ENCODE measurements at places on chromosomes 11 and 22.

GRCh38 chr11:24155792-24156191 is 341.1 kb upstream of the LUZP2 start:
- DNase-seq: no peak

GRCh38 chr11:98003606-98004371 is 1017.0 kb upstream of the CNTN5 start:
- no peak for DNase-seq

- no peak for DNase-seq
Observed at GRCh38 chr22:19218541-19219233, 40.2 kb upstream of the SLC25A1 start.

DNA sequence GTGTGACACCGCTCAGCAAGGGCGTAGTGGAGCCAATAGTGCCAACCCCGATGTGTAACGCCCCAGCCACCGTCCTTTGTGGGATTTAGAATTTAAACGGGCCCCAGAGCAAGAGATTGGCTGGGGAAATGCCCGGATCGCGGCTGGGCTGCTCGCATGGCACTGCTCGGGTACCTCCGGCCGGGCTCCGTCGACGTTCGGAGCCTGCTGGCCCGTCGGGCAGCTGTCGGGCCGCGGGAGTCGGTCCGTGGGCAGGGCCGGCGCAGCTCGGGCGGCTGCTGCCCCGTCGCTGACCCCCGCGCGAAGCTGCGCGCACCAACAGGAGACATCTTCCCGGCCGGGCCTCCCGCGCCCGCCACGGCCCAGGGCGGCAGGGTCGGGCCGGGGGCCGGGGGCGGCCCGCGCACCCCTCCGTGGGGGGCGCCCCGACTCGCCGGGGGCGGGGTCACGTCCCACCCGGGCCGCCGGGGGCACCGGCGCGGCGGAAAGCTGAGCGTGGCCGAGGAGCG is 1.3 kb upstream of the KDM2A start:
- DNase-seq: peak; percentile 20

- DNase-seq: no peak
Observed at GRCh38 chr22:43009444-43009843, 5.5 kb downstream of the PACSIN2 start.

- peak; percentile 33 for DNase-seq
Observed at GRCh38 chr11:14519597-14519916, 629 bp downstream of the PSMA1 start.

DNA sequence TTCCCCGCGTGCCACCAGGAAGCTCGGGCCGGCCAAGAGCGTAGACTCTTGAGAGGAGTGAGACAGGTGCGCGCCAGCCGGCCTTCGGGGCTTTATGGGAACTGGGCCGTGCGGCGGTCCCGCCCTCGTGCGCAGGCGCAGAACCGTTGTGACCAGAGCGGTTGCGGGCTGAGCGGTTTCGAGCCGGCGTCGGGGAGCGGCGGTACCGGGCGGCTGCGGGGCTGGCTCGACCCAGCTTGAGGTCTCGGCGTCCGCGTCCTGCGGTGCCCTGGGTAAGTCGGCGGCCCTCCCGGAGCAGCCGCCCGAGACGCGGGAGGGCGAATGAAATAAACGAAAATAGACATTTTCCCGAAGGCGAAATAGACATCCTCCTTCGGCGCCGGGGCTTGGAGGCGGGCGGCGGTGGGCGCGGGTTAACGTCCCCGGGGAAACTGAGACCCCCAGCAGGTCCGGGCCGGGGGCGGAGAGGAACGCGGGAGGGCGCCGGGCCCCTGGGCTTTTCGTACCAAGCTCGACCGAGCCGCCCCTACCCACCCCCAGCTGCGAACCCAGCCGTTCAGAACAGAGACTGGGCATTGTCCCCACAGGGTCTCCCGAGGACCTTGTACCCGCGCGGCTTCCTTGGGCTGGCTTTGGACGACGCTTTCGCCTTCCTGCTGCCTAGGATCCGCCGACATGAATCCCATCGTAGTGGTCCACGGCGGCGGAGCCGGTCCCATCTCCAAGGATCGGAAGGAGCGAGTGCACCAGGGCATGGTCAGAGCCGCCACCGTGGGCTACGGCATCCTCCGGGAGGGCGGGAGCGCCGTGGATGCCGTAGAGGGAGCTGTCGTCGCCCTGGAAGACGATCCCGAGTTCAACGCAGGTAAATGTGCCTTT is at the start of gene ASRGL1:
Gene ASRGL1 (plus strand): TSS at position 146 of the 879 bp plus-strand sequence. CDS start 530 bp downstream, at position 676.
- DNase-seq: peak; percentile 91

DNA sequence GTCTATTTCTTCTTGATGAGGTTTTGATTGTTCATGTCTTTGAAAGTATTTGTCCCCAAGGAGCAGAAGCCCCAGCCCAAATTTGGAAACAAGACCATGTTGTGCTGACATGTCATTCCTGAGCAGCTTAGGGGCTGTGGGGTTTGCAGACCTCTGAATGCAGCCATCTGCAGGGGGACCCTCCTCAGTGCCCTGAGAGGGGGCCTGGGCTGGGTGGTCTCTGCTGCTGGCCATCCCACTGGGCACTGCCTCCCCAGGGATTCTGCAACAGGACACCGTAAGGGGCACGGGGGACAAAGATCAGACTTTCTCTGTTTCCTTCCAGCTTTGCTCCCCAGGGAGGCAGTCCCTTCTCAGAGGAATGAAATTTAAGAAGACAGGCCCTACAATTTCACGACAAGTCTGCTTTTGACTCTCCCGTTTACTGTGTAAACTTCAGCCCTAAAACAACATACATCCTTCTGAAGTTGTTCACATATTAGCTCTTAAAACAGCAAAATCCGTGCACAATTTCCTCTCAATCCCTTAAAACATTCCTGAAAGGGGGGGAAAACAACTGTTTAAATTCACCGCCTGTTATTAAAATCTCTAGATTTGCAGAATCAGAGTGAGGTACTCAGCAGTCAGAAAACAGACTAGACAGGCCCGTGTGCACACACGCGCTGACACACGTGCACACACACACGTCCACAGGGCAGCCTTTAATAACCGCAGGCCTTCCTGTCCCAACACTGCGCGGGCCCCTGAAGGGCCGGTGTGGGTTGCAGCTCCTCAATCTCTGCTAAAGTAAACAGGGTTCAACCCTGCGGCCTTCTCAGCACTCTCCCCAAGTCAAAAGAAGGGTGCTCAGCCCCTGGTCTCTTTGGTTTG is 109.8 kb downstream of the KCNQ1 start:
- no peak for DNase-seq

- DNase-seq: peak; percentile 93
Observed at GRCh38 chr11:67505605-67506396, 638 bp upstream of the PITPNM1 start.

DNA sequence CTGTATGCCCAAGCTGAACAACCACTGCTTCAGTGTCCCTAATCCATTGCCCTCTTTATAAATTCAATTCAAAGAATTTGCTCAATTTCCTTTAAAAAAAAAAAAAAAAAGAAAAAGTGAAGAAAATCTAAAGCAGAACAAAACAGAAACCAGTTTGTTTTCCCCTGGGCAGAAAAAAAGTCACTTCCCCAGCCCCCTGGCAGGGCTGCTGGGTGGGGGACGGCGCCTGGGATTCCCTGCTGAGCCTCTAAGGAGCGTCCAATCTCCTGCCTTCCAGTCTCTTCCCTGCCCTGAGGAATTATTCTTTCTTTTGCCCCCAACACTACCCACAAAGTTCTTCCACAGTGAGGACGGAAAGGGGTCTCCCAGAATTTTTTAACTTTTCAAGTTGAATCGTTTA is 23.9 kb downstream of the DKK3 start:
- no peak for DNase-seq

GRCh38 chr11:13947379-13947778 is 15.1 kb upstream of the SPON1 start:
- no peak for DNase-seq

- no peak for DNase-seq
Observed at GRCh38 chr22:33879796-33880195, 40.5 kb downstream of the LARGE1 start.

GRCh38 chr11:2975594-2975993 is 16.5 kb downstream of the NAP1L4 start:
- peak; percentile 36 for DNase-seq

GRCh38 chr11:33388793-33389525 is 131.8 kb downstream of the HIPK3 start:
- DNase-seq: no peak

DNA sequence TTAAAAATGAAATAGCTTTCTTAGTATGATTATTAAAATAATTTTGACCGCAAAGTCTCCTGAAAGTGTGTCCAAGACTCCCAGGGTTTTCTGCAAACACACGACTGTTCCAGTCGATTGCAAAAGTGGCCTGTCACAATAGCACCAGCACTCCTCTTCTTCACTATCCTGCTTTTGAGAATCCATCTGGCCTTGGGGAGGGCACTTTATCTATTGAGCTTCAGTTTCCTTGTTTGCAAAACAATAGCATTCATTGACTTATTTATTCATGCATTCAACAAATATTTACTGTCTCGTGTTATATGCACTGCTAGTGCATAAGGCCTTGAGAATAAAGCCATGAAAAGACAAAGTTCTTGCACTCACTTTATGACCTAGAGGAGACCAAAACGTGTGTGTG is 96.2 kb upstream of the NTM start:
- no peak for DNase-seq

DNA sequence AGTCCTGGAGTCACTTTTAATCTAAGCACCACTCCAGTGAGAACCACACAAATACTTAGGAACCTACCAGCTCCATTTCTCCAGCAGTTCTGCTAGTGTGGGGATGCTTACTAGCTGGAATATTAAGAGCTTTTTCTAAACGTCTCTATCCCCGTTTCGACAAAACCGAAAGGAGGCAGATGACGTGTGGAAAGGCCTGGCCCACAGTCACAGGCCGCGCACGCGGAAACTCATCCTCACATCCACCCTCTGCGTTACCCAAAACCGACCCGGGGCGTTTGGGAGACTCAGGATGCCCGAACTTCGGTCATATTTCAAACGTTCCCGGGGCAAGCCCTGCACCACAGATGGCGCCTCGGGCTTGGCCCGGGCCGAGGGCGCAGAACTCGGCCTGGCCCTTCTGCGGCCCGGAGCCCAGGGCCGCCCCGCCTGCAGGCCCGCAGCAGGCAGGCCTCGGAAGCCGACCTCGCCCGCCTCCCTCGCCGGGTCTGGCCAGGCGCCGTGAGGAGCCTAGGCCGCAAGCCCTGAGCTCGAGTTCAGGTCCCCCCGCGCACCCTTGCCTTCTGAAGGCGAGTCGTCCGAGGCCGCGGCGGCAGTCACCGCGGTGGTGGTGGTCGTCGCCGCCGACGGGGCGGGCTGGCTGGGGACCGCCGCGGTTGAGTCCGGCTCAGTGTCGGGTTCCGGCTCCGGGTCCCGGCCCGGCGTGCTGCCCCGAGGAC is 473 bp downstream of the FNBP4 start:
- peak; percentile 50 for DNase-seq

- DNase-seq: no peak
Observed at GRCh38 chr11:129701706-129702105, 113.9 kb upstream of the TMEM45B start.

DNA sequence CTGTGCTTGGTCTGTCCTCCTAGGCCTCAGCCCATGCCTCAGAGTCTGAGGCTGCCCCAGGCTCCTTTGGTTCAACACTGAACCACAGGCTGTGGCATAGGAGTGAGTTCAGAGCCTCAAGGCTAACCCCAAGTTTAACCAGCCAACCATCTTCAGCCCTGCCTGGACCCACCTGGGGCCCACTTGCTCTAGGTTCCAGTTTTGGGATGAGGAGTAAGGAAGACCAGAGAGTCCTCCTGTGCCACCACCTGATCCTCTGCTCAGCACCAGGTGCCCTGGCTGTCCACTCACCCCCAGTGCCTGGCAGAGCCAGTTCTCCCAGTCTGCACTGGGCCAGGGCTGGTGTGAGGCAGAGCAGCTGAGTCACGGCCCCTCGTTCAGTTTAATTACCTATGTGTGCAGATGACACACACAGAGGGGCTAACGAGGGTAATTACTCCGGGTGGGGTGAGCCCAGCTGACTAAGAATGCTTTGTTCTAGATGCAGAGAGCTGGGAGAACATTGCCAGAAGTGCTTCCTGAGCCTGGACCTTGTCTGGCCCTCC is 12.0 kb upstream of the TMPRSS13 start:
- no peak for DNase-seq

- peak; percentile 90 for DNase-seq
Observed at GRCh38 chr11:109037856-109038780, 373.2 kb downstream of the DDX10 start.

DNA sequence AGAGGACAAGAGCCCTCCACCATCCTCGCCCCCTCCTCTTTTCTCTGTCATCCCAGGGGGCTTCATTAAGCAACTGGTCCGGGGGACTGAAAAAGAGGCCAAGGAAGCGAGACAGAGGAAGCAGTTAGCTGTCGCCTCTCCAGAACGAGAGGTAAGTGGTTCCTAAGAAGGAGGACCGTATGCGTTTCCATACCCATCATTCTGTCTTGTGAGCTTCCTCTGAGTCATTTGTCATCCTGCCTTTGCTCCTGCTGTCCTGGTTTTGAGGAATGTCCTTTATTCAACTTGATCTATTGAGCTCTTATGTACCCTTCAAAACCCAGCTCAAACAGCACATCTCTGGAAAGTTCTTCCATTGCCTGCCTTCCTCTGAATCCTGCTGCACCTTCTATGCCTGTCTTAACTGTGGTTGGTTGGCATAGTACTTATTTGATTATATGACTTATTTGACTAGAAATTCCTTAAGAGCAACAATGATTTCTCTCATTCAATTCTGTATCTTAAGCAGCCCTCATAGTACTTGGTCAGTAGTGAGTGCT is 21.3 kb downstream of the MYO18B start:
- DNase-seq: no peak

GRCh38 chr11:68322052-68322430 is 9.7 kb downstream of the LRP5 start:
- DNase-seq: no peak

DNA sequence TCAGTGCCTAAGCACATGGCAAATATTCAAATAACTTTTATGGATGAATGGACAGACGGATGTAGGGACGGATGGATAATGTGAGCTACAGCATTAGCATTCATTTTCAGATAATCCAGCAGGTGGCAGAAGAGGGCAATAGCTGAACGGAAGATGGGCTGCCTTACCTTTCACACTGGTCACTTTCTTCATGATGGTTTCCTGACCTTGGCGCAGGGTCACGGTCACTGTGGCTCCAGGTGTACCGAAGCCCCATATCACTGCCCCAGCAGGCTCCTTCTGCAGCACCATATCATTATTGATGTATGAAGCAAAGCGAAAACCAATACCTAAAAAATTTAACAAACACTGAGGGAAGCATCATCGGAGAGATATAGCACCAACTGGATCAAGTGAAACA is 4.3 kb downstream of the SIAE start:
- DNase-seq: peak; percentile 78

- DNase-seq: peak; percentile 14
Observed at GRCh38 chr11:15826826-15827225, 529.5 kb downstream of the SOX6 start.

- DNase-seq: no peak
Observed at GRCh38 chr22:44632541-44633396, 69.2 kb upstream of the PRR5 start.

DNA sequence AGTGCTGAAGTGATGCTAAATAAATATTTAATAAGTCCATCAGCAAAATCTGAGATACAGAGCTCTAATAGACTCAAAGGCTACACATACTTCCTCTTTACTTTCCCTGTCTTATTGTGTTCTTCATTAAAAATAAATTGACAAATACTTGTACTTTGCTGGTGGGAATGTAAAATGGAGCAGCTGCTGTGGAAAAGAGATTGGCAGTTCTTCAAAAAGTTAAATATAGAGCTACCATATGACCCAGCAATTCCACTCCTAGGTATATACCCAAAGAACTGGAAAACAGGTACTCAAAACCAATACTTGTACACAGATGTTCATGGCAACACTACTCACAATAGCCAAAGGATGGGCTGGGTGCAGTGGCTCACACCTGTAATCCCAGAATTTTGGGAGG is 76.0 kb downstream of the RBFOX2 start:
- no peak for DNase-seq

GRCh38 chr11:96105197-96105895 is 181.4 kb upstream of the MTMR2 start:
- no peak for DNase-seq

All from GM03348 (cell line).